ENCODE measurements at places on chromosomes 11 and 22. TPM values are rescaled to one million over a fixed set of nuclear protein-coding genes. Genes with fewer than 3 reads are reported as not detected.

DNA sequence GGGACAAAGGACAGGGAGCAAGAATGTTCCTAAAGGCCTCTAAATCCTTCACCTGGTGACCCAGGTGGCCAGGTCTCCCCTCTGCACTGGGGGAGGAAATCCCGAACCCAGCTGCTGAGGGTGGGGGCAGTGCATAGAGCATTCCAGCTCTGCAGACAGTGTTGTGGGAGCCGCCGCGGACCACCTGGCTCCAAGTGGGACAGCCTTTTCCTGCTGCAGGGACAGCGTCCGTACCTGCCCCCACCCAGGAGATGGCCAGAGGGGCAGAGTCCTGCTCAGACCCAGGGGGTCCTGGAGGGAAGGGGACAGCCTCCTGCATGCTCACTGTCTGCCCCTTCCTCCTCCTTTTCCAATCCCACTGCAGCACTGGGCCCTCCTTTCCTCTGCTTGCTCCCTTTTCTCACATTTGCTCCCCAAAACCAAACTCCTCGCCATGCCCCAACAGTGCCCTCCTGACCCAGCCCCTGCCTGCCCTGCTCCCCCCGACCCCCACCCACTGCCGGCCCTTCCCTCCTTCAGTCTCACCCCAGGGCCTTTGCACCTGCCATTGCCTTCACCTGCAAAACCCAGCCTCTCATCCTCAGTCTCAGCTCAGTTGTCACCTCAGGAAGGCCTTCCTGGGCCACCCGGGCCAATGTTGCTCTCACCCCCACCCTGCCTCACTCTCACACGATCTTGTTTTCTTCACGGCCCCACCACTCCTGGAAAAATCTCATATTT lies 12.8 kb downstream of the PNPLA5 start:
- no peak overlapping the region for H3K4me3 ChIP-seq
- peaks cover 86% of the 10 kb centered on the region for H3K27me3 ChIP-seq
- H3K4me1 ChIP-seq = no peaks in the 10 kb centered on the region
- H3K36me3 ChIP-seq = no peaks in the 10 kb centered on the region
- no peak for DNase-seq
- no peak overlapping the region for H3K27ac ChIP-seq

DNA sequence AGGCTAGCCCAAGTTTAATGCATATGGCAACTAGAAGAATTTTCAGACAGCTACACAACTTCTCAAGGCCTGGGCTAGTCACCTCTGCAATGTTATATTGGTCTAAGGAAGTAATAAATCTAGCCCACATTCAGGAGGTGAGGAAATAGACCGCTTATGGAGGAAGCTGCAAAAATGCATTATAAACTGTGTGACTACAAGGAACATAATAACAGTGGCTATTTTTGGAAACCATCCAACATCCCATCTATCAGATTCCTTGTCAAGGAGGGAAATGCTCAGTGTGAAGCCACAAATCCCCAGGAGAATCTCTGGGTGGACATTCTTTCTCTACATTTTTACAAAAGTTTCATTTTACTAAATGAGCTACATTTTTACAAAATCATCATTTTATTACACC lies 76.1 kb downstream of the BBOX1 start:
- H3K27ac ChIP-seq = no peak overlapping the region
- no peaks in the 10 kb centered on the region for H3K36me3 ChIP-seq
- H3K27me3 ChIP-seq = no peaks in the 10 kb centered on the region
- no peak overlapping the region for H3K4me3 ChIP-seq

- no peaks in the 10 kb centered on the region for H3K4me1 ChIP-seq
- H3K36me3 ChIP-seq = no peaks in the 10 kb centered on the region
- H3K27ac ChIP-seq = no peak overlapping the region
These were observed 43.0 kb downstream of the BTG4 start for GRCh38 chr11:111469200-111469599.

DNA sequence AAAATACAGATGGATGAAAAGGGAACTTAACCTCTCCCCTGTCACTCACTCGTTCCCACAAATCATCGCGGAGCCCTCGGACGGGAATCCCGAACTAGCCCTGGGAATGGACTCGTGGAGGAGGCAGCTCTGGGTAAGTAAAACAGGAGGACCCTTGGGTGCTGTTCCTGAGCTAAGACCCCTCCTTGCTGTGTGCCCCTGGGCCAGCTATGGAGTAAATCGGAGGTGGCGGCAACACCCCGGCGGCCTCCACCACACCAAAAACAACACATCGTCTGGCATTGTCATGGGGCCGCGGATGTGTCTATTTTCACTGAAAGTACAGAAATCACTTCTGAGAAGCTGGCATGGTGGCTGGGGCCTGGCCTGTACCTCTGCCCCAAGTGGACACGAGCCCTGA lies 12.1 kb downstream of the CPT1A start:
- H3K4me1 ChIP-seq = no peaks in the 10 kb centered on the region
- no peak overlapping the region for H3K4me3 ChIP-seq
- H3K36me3 ChIP-seq = no peaks in the 10 kb centered on the region
- no peaks in the 10 kb centered on the region for H3K27me3 ChIP-seq
- no peak overlapping the region for H3K27ac ChIP-seq
- no peak for DNase-seq

Gene TRIM29
- 3.3 TPM for total RNA-seq

DNA sequence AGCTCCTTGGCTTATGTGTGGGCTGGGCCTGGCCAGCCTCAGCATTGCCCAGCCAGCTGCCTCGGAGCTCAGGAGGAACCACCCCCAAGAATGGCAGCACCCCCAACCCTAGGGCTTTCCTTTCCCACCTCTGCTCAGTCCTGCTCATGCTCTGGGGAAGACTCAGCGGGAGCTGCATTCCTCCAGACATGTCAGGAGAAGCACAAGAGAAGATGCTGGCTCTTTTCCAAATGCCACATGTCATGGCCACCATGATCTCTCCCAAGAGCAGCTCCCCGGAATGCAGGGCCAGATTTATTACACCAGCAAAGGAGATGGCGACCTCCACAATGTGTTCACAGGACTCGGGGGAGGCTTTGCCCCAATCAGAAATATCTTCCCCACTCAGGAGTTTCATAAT lies 143.7 kb downstream of the PKNOX2 start:
- no peak for DNase-seq
- no peak overlapping the region for H3K4me3 ChIP-seq
- H3K27ac ChIP-seq = no peak overlapping the region
- peaks cover 99% of the 10 kb centered on the region for H3K27me3 ChIP-seq
- no peaks in the 10 kb centered on the region for H3K4me1 ChIP-seq

- no peaks in the 10 kb centered on the region for H3K36me3 ChIP-seq
- no peak overlapping the region for H3K4me3 ChIP-seq
- peaks cover 74% of the 10 kb centered on the region for H3K27me3 ChIP-seq
- no peak overlapping the region for H3K27ac ChIP-seq
- peaks cover 9% of the 10 kb centered on the region for H3K4me1 ChIP-seq
These were observed 202.9 kb downstream of the GRIK4 start for GRCh38 chr11:120714438-120714837.

GRCh38 chr11:65648997-65649493 lies 11.1 kb downstream of the SIPA1 start:
- peaks cover 48% of the 10 kb centered on the region for H3K4me1 ChIP-seq
- DNase-seq = no peak
- H3K4me3 ChIP-seq = no peak overlapping the region
- peaks cover 53% of the 10 kb centered on the region for H3K36me3 ChIP-seq

- no peaks in the 10 kb centered on the region for H3K27me3 ChIP-seq
- no peaks in the 10 kb centered on the region for H3K36me3 ChIP-seq
- peaks cover 8% of the 10 kb centered on the region for H3K4me1 ChIP-seq
- H3K4me3 ChIP-seq = no peak overlapping the region
- no peak for DNase-seq
These were observed 41.0 kb upstream of the PARVG start for GRCh38 chr22:44139773-44140172.

DNA sequence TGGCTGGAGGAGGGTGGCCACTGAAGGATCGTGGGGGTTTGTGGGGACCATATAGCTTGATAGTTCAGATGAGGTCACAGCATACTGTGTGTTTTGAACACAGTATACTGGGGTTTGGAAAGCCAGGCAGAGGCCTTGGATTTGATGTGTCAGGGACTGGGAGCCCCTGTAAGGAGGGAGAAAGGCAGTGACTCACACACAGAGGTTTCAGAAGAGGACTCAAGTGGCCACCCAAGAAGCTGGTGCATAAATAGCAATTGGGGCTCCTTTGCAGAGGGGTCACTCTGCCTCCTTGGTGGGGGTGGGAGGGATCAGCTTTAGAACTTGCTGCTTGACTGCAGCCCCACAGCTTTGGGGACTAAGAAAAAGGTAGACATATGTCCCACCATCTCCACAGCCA lies 39.3 kb downstream of the SLC5A1 start:
- no peak overlapping the region for H3K27ac ChIP-seq
- H3K36me3 ChIP-seq = peaks cover 3% of the 10 kb centered on the region
- no peaks in the 10 kb centered on the region for H3K27me3 ChIP-seq
- peaks cover 15% of the 10 kb centered on the region for H3K4me1 ChIP-seq
- H3K4me3 ChIP-seq = no peak overlapping the region

DNA sequence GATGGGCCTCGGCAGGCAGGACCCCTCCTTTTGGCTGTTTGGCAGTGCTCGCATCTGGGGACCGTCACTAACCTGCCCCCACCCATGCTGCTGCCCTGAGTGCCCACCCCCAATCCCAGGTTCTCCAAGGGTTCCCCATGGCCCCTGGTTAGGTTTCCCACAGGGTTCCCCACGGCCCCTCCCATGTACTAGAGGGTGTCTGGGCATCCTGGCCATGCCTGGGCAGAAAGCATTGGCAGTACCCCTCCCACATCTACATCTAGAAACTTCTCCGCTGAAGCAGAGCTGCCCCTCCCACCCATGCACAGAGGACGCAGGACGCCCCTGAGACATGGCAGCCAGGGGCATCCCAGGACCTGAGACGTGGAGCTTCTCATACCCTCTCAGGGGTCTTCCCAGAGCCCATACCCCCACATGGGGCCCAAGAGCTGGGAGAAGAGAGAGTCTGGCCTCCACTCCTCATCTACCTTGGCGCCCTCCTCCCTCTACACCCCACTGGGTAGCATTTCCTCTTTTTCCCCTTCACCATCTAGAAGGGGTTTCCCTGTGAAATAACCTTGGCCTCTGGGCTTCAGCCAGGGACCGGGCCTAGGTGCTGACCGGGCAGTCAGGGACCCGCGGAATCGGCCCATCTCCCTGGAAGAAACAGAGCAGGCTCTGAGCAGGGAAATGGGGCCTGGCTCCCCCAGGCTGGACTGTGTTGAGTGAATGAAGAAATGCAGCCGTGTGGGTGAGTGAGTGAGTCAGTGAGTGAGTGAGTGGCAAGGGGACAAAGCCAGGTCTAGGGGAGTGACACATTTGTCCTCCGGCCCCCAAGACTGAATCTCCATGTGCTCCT lies 987.3 kb downstream of the BRD1 start:
- peaks cover 5% of the 10 kb centered on the region for H3K36me3 ChIP-seq
- no peak overlapping the region for H3K27ac ChIP-seq
- H3K4me3 ChIP-seq = no peak overlapping the region
- H3K4me1 ChIP-seq = no peaks in the 10 kb centered on the region

- no peak overlapping the region for H3K27ac ChIP-seq
- H3K27me3 ChIP-seq = peaks cover 6% of the 10 kb centered on the region
- H3K4me3 ChIP-seq = peak overlapping the region; percentile 96
These were observed 967 bp upstream of the GALNT18 start for GRCh38 chr11:11622772-11623171.

Measured in Calu3 (cell line).